GDM1 (cell line): ENCODE measurements at places on chromosomes 11 and 22.
A peak's percentile ranks its signal among the peaks of the same experiment; 100 is the strongest.

- DNase-seq = peak; percentile 24
These were observed 33.1 kb upstream of the ETS1 start for GRCh38 chr11:128620309-128621100.

DNA sequence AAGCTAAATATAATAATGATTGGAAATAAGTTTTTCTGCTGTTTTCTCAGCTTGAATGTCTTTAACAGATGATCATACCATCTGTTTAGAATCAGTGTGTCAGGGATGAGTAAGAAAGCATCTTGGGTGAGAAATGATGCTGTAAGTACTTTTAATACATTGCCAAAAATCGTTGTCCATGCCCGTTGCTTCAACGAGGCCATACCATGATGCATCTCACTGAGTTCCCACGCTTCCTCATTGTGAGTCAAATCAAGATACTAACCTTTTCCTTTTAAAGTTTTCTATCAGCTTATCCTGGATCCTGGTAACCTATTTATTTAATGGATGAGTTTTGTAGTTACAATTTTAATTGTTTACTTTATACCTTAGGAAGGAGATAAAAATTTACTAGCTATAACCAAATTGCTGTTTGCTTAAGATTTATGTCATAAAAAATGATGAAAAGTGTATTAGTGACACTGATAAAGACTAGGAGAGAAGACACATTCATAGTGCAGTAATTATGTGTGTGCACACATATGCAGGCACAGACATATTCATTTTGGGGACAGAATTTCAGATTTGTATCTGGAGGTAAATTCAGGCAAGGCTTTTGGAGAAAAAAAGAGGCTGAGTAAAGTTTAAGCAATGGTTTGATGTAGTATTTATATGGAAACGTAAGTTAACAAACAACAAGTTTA lies 154.8 kb downstream of the UVRAG start:
- DNase-seq = no peak

GRCh38 chr11:48049036-48049435 lies 68.7 kb downstream of the PTPRJ start:
- DNase-seq = no peak

GRCh38 chr22:29125844-29126243 lies 53.0 kb downstream of the KREMEN1 start:
- DNase-seq = no peak

- DNase-seq = no peak
These were observed 53.9 kb downstream of the MICAL2 start for GRCh38 chr11:12164061-12165014.

GRCh38 chr11:15636521-15637089 lies 521.9 kb downstream of the INSC start:
- DNase-seq = no peak

GRCh38 chr11:76152086-76152681 lies 54.1 kb downstream of the WNT11 start:
- peak; percentile 73 for DNase-seq

GRCh38 chr11:41784513-41785335 lies 325.3 kb upstream of the LRRC4C start:
- DNase-seq = no peak

- DNase-seq = no peak
These were observed 928 bp upstream of the CRACR2B start for GRCh38 chr11:826836-827145.

GRCh38 chr11:832529-833113 lies at the start of gene CD151:
TSS of gene CD151 (plus strand) at chr11:832952. CDS start at chr11:836070, 3,118 bp downstream.
- peak; percentile 44 for DNase-seq

DNA sequence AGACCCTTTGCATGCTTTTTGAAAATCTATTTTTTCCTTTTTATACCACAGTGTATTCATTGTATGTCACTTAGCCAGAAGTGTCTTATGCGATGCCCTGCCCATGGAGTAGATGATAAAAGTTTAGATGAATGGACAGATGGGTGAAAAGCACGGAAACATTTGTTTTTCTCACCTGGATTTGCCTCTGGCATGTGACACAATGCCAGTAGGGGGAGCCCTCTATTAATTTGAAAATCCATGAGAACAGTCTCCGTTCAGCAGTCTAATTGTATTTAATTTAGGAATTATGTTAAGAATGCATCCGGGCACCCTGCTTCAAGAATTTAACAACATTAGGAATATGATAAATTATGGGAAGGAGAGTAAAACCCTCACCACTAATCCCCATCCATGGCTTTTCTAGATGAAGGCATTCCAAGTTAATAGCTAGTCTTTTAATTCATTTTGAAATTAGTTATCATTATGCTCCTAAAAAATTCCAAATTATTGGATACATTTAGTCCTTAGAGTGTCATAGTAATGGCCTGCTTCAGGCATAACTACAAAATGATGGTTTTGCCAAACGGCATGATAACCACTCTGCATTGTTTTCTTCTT lies 55.3 kb upstream of the ALKBH3 start:
- no peak for DNase-seq

DNA sequence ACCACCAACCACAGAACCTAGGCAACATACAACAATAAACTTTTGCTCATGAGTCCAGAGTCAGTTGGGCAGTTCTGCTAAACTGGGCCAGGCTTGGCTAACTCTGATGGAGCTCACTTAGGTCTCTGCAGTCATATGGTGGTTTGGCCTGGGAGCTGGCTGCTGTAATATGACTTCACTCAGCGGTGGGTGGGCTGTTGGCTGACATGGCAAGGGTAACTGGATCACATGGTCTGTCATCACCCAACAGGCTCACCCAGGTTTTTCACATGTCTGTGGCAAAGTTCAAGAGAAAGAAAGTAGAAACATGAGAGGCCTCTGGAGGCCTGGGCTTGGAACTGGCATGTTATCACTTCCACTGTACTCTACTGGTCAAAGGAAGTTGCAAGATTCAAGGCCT lies 43.2 kb upstream of the CLMP start:
- no peak for DNase-seq

DNA sequence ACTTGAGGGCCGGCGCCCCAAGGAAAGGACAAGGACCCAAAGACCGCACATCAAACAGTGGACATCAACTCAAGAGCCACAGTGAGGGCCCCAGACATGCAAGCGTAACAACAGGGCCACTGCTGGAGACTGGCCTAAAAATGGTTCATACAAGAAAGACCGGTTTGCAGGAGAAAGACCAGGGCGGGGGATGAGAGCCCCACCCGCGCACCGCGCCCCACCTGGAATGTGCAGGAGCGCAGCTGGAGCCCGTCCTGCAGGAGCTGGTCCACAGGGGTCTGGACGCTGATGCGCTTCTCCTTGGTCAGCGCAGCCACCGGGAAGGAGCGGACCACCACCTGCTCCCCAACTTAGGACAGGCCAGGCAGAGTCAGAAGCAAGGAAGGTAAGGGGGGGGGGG lies 13.9 kb downstream of the SBF1 start:
- no peak for DNase-seq

DNA sequence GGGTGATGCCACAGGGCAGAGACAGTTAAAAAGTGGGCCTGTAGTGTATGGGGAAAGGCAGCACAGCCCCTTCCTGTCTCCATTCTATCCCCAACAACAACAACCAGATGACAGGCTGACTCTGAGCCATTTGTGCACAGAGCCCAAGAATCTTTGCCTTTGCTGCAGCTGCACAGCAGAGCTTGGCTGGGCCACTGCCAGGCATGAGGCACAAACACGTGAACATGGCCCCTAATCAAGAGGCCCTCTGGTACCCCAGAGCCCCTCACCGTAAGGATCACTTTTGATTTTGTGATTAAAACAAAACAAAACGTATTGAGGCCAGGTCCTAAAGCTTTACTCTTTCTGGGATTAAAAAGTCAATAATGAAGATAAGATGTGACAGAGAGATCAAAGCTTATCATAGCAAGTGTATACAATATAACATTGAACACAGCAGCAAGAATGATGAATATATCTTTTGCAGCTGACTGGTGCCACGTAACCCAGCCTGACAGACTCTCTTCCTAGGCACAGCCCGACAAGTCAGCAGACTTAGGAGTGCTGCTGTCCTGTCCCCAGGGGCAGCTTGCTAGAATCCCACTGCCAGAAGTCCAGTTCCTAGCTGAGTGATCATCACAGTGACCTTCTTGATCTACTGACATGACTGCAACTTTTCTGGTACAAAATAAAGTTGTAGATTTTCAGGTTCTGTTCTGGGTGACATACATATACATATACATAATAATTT lies 117.8 kb downstream of the SERGEF start:
- no peak for DNase-seq

DNA sequence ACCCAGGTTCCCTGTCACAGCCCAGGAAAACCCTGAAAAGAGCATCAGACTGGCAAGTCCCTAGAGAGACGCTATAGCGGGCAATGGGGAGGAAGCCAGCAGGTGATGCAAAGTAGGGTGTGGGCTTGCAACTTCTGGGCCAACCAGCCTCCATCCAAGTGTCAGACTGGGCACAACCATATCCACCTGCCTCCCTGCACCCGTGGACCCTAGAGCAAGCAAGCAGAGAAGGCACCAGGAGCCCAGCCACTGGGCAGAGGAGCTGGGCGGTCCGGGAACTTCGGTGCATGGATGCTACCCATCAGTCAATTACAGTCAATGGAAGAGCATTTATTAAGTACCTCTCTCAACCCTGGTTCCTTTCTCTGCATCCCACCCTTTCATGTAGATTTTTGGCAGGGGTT lies 2.8 kb downstream of the NECTIN1 start:
- no peak for DNase-seq

GRCh38 chr11:99671808-99672409 lies 651.2 kb downstream of the CNTN5 start:
- DNase-seq = no peak

GRCh38 chr11:11157185-11157584 lies 195.9 kb downstream of the CSNK2A3 start:
- no peak for DNase-seq

GRCh38 chr11:72682858-72683243 lies 8.6 kb upstream of the PDE2A start:
- no peak for DNase-seq

DNA sequence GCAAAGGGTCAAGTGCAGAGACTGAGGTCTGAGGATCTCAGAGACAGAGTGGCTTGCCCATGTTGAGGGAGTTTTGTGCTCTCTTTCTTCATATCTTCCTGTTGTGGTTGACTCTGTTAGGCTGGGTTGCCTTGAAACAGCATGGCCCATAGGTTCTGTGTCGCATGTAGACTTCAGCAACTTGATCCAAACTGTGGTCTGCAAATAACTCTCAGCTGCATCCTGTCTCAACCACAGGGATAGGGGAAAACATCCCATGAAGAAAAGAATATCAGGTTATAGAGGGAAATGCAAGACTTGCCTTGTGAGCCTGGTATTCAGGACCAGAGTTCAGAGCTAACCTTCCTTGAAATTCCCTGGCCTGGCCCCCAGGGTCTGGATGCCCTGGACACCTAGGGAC lies 69.4 kb downstream of the FLI1 start:
- DNase-seq = peak; percentile 6

- no peak for DNase-seq
These were observed 20.6 kb downstream of the TSPAN4 start for GRCh38 chr11:863023-863909.

GRCh38 chr22:22912988-22913253 lies 25.3 kb downstream of the IGLL5 start:
- DNase-seq = no peak

DNA sequence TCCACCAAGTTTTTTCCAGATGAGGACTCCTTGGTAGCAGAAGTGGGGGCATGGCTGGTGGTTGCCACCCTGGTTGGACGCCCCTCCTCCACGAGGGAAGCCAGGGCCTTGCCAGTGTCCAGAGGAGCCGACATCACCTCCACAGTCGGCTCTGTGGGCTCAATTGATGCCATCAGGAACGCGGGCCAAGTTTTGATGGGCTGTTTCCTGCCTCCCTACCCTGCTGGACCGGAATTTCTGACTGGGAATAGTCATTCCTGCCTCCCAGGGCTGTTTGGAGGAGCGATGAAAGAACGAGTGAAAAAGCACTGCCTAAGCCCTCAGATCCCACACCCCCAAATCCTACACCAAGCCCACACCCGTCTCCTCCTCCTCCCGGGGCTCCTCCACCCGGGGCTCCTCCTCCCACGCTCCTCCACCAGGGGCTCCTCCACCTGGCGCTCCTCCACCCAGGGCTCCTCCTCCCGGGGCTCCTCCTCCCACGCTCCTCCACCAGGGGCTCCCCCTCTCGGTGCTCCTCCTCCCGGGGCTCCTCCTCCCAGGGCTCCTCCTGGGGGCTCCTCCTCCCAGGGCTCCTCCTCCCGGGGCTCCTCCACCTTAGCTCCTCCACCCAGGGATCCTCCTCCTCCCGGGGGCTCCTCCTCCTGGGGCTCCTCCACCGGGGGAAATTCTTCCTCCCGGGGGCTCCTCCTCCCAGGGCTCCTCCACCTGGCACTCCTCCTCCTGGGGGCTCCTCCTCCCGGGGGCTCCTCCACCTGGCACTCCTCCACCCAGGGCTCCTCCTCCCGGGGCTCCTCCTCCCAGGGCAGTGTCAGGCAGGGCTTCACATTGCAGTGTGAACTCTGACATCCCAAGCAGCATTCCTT lies 10.0 kb upstream of the PRR5 start:
- DNase-seq = no peak

DNA sequence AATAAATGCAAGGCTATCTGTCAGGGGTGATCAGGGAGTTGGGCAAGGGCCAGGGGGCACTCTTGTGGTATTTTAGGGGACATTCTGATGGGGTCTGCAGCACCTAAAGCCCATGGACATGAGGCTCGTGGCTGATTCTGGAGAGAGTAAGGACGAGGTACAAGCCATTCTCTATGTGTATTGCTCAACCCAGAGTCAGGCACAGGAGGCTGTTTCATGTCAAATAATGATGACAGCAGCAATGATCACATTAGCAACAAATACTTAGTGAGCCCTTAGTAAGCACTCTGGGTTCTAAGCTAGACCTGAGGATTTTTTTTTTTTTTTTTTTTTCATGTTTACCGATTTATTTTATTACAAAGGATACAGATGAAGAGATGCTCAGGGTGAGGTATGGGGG lies 83.5 kb upstream of the THY1 start:
- DNase-seq = no peak

- DNase-seq = no peak
These were observed 443.7 kb downstream of the NTM start for GRCh38 chr11:131814108-131814507.

GRCh38 chr11:19694796-19695345 lies 17.8 kb upstream of the NAV2 start:
- no peak for DNase-seq

DNA sequence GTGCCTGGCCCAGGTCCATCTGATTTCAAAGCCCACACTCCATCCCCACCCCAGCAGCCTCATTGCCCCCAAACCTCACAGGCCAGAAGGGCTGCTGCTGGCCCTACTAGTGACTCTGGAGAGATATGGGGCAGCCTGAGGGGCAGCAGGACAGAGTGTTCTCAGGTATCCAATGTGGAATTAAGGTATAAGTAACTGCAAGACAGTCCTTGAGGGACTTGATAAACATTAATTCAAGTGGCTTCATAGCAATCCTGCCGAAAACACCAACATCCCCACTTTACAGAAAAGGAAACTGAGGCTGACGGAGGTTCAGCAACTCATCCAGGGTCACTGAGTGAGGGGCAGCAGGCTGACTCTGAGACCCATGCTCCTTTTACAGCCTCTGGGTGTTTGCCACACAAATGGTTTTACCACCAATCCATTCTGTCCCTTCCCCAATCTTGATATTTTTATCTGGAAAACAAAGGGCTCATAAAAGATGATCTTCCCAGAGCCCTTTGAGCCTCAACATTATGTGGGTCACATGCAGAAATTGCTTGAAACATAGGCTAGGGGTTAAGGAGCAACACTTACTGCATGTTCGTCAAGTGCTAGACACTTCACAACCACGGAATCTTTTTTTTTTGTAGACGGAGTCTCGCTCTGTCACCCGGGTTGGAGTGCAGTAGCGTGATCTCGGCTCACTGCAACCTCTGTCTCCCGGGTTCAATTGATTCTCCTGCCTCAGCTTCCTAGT lies 2.3 kb downstream of the NIPSNAP1 start:
- DNase-seq = no peak
